ENCODE measurements at places on chromosomes 11 and 22. TPM values are rescaled to one million over a fixed set of nuclear protein-coding genes. Genes with fewer than 3 reads are reported as not detected.

Gene TSGA10IP
- total RNA-seq = not detected

Gene LRRC32
- total RNA-seq = 214 TPM

Gene GLB1L2
- 0.79 TPM for total RNA-seq

Gene GDPD5
- total RNA-seq = 249 TPM

Gene GALNT18
- 4.8 TPM for total RNA-seq

Gene DCDC1
- total RNA-seq = 0.26 TPM

Gene POU2AF2
- not detected for total RNA-seq

Gene HPS4
- total RNA-seq = 49.9 TPM

Gene CRYBB3
- total RNA-seq = not detected

Gene TMEM86A
- 18.8 TPM for total RNA-seq

Gene TBX1
- 7.6 TPM for total RNA-seq

Gene PGR
- total RNA-seq = 2.9 TPM

Gene TSPO
- 260 TPM for total RNA-seq

Gene MIAT
- 62.4 TPM for total RNA-seq

DNA sequence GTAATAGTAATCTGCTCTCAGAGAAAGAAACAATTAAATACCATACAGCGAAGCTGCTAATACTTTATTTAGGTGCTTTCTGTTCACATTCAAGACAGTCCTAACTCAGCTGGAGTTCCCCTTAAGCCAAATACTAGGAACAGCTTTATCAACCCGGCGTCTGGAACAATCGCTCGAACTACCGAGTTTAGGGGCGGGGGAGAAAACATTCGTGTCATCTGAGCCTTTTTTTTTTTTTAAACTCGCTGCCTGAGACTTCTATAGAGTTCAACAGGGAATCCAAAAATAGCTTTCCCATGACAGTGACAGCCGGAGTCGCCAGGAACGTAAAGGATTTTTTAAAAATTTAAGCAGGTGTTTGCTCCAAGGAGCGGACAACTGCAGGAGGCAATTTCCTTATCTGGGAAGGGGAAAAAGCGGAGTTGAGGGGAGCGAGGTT, 852 bp downstream of the TRAF6 start:
- no peak for DNase-seq

DNA sequence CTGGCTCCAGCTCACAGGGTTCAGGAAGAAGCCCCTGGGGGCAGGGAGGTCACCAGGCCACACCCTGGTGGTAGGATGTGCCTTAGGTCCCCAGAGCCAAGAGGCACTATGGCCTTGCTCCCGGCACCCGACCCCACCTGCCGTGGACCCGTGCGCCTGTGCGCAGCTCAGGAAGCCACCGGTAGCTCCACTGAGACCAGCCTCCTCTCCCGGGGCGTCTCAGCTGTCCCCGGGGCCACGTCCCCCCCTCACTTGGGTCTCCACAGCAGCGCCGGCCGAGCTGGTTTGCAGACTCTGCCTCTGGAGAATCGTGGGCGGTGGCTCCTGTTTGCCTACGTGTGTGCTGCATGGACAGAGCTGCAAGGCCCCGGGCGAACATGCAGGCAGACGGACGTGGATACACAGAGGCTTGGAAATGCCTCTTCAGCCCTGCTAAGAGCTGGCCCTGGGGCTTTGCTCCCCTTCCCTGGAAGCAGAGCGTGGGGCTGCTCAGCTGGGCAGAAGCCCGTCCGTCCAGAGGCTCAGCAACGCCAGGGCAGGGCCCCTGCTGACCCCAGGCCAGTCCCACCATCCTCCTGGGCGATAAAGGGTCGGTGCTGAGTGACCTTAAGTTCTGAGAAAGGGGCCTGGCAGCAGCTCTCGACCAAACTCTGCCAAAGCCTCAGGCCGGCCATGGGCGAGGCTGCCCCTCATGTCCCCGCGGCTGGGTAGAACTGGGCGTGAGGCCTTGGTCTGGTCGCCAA, 15.3 kb upstream of the MUC5B start:
- DNase-seq = peak; percentile 72

DNA sequence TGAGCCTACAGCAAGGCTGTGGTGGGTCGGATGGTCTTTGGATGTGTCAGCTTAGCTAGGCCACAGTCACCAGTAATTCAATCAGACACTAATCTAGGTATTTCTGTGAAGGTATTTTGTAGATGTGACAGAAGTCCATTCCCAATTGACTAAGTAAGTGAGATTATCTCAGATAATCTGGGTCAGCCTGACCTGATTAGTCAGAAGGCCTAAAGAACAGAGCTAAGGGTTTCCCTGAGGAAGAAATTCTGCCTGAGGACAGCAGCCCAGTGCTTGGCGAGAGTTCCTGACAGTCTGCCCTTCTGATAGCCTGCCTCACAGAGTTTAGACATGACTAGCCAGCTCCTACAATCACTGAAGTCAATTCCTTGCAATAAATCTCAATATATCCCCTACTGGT, 28.7 kb downstream of the GUCD1 start:
- DNase-seq = no peak

DNA sequence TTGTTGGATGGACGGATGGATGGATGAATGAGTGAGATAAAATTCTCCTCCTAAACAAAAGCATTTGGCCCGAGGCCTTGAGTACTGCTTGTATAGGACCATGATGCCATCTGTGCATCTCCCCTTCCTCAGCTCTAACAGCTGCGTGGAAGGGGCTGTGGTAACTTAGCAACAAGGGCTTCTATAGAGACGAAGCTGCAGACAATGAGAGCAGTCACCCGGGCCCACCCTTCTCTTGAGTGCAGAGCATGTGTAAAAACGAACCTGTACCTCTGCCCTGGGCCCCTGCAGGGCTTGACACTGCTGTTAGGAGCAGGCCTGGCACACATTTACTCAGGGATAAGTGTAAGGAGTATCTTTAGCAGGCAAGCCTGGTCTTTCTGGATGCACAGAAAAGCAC, 391.5 kb downstream of the CADM1 start:
- no peak for DNase-seq

DNA sequence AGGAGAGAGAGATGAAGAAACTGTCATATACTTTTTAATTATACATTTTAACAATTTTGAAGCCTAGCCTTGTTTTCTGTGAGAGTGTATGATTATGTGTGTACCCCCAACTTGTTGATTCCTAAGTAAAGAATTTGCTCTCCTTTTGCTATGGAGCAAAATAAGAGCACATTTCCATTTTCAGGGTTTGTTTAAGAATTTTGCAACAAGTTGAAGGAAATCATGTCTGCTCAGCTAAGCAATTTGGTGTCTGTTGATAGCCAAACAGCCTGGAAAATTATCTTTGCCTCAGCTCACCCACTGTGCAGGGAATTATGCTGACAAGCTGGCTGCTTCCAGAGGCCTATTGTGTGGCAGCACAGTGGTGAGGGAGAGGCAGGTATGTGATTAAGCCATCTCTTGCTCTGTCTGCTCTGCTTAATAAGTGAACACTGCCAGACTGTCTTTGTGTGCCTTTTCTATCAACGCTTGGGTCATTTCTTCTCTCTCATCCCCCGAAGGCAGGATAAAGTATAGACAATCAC, 135.1 kb upstream of the TTC12 start:
- no peak for DNase-seq

DNA sequence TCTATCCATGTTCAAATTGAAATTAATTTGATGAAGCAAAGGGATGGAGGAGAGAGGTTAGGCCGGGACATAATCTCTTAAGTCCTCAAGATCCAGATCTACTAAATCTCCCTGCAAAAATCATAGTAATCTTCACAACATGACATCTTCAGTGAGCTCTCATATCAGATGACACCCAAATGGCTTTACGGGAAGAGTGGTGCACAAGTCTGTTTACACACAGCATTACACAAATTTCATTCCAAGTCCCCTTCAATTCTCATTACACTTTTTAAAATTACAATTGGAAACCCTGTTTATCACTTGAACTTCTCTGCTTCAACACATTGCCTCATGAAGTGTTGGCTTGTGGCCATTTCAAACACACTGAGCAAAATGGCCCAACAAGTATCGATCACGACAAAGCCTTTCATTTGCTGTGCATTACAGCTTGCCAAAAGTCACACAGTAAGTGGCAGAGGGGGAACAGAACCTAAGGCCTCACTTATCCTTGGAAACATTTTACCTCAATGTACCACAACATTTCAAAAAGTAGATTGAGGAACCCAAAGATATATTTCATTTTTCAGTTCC, 17.9 kb upstream of the TPH1 start:
- DNase-seq = no peak

DNA sequence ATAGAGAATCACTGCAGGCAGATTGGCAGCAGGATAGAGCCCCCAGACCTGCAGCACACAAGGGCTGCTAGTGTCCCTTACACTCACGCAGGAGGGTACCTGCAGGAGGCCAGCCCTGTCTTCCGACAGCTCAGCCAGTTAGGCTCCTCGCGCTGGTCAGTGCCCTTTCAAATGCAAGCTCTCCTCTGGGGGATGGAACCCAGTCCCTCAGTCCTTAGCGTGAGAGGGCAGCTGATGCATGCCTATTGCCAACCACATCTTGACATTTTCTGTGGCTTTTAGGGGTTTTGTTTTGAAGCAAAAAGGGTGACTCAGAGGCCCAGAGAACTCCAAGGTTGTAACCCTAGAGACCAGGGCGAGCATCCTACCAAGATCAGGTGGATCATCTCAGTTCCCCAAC, 40.0 kb downstream of the WNT11 start:
- no peak for DNase-seq

- no peak for DNase-seq
These were observed 371.1 kb downstream of the SOX6 start for GRCh38 chr11:15985127-15985859.

- DNase-seq = no peak
These were observed 28.4 kb downstream of the RASD2 start for GRCh38 chr22:35568751-35569739.

GRCh38 chr11:129434641-129435498, 59.2 kb downstream of the BARX2 start:
- no peak for DNase-seq

- DNase-seq = no peak
These were observed 813.7 kb upstream of the CNTN5 start for GRCh38 chr11:98207086-98207485.

DNA sequence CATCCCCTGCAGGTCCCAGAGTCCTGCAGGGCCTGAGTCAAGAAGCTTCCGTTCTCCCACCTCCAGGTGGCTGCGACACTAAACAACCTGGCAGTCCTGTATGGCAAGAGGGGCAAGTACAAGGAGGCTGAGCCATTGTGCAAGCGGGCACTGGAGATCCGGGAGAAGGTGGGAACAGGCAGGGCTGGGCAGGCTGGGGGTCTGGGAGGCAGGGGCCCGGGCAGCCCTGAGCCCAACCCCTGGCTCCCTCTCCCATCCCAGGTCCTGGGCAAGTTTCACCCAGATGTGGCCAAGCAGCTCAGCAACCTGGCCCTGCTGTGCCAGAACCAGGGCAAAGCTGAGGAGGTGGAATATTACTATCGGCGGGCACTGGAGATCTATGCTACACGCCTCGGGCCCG, 4.7 kb upstream of the RAB1B start:
- peak; percentile 74 for DNase-seq

Data from spleen (tissue), 13 donors.